AG20443 (cell line): ENCODE measurements at places on chromosomes 7 and 10.
A peak's percentile ranks its signal among the peaks of the same experiment; 100 is the strongest.

- no peak for DNase-seq
These were observed 126.8 kb downstream of the RSU1 start for GRCh38 chr10:16690417-16690816.

GRCh38 chr7:44750921-44751571 lies 2.4 kb downstream of the ZMIZ2 start:
- peak; percentile 10 for DNase-seq

GRCh38 chr7:50147951-50148808 lies 55.1 kb upstream of the ZPBP start:
- no peak for DNase-seq

GRCh38 chr10:43962346-43963191 lies 313.9 kb upstream of the ZNF32 start:
- peak; percentile 47 for DNase-seq

DNA sequence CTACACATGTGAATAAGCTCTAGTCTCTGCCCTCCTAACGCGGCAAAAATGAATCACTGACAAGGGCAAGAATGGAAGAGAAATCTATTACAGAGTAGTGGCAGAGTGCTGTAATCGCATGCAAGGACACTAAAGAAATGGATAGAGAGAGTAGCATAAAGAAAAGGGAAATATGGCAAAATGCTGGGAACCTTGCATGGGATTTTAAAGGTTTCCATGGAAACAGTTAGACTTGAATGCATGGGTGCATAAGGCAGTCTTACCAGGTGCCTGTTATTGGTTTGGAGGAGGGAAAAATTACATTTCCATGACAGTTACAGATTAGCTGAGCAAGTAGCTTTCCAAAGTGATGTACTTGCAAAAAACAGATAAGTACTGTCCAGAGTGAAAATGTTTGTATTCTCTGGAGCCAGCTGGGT lies 233.4 kb downstream of the PTN start:
- peak; percentile 7 for DNase-seq

GRCh38 chr10:5509691-5510090 lies 10.3 kb upstream of the CALML5 start:
- DNase-seq = no peak

GRCh38 chr7:128937647-128938543 lies at the start of gene IRF5:
Gene IRF5 (plus strand): TSS chr7:128937927. CDS start chr7:128942082, 4,155 bp downstream.
- peak; percentile 34 for DNase-seq

DNA sequence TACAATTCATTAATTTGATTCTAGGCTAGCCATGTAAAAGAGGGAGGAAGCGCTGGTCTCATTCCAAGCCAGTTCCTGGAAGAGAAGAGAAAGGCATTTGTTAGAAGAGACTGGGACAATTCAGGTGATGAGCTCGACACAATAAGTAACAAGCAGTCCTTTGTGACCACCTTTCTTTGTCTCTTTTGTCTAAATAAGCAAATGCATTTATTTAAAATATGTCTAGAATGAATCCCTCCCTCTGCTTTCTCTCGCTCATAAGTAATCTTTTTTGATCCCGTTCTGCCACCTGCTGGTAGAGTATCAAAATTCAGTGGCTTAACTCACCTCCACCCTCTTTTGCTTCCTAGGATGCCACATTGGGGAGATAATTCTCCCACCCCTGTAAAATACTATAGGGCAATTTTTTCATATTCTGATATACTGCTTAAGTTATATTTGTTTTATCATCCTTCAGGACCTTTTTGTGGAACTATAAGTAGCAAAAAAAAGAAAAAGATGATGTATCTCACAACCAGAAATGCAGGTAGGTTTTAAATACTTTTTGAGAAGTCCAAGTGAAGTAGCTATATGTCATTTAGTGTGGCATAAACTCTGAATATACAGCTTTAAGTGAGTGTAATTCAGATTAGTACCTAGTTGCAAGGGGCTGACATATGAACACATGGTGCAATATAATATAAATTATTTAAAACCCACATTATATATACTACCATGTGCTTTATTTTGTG lies 91.5 kb downstream of the GSDME start:
- DNase-seq = peak; percentile 53

DNA sequence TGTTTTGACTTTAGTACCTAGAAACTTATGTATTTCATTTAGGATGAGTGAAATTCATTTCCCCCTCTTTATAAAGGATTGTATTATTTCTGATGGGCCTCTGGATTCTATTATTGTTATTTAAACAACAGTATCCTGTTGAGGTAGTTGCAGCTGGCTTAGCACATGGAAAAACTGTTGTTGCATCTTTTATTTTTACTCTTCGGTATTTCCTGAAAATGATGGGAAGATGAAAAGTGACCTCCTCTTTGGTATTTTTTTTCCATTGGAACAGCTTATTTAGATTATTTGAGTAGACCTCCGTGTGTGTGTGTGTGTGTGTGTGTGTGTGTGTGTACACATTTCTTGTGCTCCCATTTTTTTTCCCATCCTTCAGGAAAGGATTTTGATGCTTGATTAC lies 129.8 kb downstream of the PRKG1 start:
- no peak for DNase-seq

DNA sequence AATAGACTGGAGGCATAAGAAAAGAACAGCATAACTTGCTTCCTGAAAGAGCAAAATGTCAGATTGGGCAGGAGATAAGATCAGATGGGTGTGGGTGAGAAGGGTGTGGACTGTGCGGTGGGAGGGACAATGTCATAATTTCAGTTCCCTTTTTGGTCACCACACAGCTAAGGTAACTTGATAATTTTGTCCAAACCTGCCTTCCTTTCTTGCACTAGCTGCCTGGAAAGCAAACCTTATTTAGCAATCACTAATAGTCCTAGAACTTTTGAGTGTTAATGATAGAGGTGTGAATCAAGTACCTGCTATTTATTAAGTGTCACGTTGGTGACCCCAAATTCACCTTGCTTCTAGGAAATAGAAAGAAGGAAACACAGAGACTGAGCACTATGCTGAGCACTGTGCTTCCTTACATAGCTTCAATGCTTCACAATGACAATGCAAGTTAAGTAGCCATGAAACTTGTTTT lies 72.4 kb upstream of the SP4 start:
- no peak for DNase-seq

- peak; percentile 49 for DNase-seq
These were observed 52.4 kb downstream of the SORBS1 start for GRCh38 chr10:95508730-95509129.

- DNase-seq = no peak
These were observed 69.0 kb downstream of the TCF7L2 start for GRCh38 chr10:113019096-113019495.

DNA sequence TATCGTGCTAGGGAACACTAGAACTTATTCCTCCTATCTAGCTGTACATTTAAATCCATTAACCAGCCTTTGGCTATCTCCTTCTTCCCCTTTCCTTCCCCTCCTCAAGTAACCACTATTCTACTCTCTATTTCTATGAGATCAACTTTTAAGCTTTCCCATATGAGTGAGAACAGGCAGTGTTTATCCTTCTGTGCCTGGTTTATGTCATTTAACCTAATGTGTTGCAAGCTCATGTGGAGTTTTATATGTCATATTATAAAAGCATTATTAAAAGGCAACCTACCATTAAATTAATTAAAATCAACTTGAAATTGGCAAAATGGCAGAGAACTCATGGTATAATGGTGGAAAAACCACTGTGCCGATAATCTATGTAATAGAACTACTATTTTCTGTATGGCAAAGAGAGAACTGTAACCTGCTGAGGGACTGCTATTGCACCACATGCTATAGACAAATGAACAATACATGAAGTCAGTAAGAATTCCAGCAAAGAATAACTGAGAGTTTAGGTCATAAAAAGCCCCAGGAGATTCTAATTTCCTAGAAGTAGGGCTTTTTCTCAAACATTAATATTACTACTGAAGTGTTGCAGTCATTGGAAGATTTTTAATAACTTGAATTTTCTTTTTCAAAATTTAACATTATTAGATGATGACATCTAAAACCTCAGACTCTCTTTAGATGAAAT lies 81.8 kb downstream of the LRRN3 start:
- DNase-seq = no peak

DNA sequence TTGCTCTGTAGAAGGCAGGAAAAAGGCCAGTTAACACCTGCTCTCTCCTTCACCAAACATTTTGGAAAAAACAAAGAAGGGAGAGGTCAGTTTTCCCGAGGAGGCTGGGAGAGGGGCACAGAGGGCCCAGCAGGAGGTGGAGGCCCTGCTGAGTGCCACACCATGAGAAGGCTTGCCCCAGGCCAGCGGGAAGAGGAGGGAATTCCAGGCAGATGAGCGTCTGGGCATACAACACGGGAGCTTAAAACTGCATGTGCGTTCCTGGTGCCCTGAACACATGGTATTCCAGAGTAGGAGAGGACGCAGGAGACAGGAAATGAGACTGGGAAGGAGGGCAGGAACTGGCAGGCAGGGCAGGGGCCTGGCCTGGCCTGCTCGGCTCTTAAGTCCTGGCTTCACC lies 182.4 kb downstream of the CCDC3 start:
- no peak for DNase-seq

DNA sequence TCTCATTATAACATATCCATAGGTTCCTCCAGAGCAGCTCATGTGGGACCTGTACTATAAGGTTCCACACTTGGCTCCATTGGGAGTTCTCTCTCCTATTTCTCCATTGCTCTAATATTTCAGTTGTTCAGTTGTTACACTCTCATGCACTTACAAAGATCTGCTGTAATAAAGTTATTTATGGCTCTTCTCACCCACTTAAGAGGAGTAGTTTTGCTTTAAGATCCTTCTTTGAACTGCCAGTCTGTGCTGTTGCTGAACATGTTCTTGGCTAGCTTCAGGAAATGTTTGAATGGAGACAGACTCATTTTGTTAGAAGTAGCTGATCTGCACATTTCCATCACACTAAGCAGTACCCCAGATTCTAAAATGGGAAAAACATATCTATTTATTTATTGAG lies 250.1 kb downstream of the CDK14 start:
- no peak for DNase-seq

GRCh38 chr10:56319386-56319785 lies 41.7 kb downstream of the ZWINT start:
- no peak for DNase-seq

DNA sequence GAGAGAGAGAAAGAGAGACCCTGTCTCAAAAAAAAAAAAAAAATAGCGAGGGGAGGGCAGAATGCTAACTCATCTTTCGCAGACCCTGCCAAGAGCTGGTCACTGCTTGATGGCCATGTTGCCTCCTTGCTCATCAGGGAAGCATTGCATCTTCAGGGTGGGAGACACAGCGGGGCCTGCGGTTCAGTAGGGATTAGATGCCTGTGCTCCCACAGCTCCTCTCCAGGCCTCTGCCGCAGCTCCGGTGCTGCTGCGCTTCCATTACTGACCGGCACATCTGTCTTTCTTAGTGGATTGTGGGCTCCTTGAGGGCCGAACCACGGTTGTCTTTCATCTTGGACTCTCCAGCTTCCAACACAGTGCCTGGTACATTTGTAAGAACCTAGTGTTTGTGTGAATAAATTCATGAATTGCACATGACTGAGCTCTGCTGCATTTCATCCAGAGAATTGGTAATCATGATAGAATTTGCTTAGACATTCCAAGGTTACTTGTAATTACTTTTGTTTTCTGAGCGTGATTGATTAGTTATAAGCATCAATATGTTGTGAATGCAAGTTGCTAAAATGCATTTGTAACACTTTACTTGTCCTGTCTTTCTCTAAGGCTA lies 16.8 kb downstream of the HK1 start:
- DNase-seq = no peak

DNA sequence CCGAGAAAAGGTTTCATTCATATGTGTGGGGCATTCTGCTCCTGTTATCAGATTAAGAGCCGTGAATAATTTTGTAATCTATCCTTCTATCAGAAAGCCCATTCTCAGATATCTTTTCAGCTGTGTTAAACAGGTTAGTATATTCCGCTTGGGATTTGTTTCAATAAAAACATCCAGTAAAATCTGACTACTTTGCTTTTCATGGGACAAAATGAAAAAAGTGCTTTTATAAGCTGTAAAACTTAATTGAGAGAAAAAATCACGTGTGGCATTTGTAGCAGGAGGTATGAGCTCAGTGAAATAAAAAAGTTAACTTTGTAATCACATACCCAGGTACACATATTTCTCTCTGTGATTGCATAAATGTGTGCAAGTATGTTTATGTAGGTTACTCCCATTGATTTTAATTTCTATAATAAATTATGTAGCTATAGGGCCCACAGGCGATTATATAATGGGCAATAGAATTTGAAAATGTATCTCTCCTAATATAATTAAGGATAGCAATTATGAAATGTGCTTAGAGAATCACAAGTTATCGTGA lies 3.9 kb downstream of the MET start:
- DNase-seq = no peak

DNA sequence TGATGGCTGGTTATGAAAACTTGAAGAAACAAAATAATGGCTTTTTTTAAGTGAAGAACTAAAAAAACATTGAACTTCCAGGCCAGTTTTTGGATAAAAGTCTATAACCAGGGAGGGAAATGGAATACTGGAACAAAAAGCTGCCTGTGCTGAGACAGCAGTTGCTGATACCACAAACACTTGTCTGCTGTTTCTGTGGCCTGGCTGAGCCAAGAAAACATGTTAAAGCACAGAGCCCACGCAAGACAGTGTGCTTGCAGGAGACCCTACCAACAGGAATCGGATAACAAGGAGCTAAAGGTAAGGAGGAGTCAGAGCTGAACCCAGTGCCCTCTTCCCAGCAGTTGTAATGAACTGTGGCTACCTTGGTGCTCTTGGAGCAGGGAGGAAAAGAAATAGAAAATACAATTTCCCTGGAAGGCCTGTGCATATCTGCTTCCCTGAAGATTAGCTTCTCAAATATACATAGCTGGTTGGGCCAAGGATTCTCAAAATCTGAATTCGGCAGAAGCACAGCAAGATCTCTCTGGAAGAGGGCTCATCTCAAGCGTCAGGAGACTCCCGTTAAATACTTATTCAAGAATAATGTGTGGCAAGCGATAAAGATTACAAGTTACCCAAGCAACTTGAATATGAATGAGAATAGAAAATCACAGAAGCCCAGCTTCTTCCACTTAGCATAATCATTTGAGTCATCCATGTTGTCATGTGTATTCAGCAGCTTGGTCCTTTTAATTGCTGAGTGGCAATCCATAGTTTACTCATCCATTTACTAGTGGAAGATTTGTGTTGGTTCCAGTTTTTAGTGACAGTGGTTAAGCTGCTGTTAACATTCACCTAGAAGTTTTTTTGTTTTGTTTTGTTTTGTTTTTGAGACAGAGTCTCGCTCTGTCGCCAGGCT lies 87.6 kb downstream of the NOD1 start:
- no peak for DNase-seq

DNA sequence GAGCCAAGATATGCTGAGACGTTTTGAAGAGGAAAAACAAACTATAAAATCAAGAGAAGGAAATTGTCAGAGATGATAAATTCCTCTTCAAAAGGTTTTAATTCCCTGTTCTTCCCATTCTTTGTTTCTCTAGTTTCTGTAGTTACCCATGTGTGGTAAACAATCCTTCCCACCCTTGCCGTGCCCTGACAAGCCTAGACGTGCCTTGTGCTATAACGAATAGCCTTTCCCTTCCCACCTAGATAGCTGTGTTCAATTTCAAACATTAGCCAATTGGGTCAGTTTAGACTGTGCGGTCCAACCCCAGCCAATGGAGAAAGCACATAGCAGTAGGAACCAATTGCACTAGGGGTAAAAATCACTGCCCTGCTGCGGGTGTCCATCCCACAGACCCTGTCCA lies 138.1 kb downstream of the RALA start:
- no peak for DNase-seq

GRCh38 chr10:61974601-61975390 lies 73.3 kb downstream of the ARID5B start:
- no peak for DNase-seq

- DNase-seq = peak; percentile 11
These were observed 44.6 kb downstream of the HGF start for GRCh38 chr7:81725003-81725811.
